ENCODE measurements at places on chromosomes 1 and 21. TPM values are rescaled to one million over a fixed set of nuclear protein-coding genes. Genes with fewer than 3 reads are reported as not detected.

DNA sequence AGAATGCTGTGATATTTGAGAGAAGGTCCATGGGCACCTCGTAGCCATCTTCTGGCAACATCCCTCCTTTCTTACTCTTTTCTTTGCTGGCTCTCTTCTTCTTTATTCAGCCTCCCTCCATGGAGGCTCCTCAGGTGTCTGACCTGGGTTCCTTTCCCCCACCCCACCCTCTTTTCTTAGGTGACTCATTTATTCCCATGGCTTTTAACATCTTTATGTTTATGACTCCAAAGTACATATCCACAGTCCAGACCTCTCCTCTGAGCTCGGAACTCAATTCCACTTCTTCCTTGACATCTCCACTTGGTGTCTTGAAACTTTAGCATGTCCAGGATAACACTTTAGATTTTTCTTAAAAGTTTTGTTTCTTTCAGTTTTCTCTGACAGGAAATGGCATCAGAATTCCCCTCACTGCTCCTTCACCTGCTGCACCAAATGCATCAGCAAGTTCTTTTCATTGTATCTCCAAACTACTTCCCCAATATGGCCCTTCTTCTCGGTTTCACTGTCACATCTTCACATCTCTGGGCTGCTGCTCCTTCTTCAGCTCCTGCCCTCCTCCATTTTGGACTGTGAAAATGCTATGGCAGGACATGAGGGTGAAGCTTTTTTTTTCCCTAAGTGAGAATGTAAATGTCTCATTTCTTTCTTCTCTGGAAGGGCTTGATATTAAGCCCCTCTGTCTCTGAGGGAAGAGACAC is 95.9 kb downstream of the GIPC2 start:
- DNase-seq, result no peak

- no peak for DNase-seq
Observed at GRCh38 chr1:30600258-30600657, 123.1 kb downstream of the MATN1 start.

DNA sequence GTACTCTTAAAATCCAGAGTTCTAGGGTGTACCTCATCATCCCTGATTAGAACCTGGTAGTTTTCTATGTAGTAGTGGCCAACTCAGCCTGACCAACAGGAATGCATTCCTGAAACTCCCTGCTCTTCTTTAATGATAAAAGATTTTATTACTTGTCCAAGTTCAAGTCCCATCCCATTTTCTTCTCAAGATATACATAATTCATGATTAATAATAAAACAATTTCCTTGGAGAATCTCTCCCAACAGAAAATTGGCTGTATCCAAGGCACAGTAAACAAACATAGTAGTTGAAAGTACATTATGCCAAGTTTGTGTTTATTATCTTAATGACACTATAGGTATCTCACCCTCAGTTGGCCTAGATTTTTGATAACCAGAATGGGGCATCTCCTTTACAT is 714.1 kb upstream of the ADAMTS5 start:
- DNase-seq, result no peak

DNA sequence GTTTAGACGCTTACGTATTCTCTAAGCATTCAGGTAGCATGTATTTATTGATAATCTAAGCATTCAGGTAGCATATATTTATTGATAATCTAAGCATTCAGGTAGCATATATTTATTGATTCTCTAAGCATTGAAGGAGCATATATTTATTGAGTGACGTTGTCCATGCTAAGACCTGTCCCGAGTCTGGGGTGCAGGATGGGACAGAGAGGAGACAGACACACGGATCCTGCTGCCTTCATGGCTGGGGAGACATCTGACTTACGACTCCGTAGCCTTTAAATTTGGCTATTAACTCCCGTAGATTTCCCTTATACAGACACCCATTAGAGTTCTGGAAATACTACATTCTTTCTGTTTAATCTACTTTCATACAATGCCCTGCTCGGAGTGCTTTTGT is 982 bp downstream of the SCCPDH start:
- DNase-seq, result no peak

CTSS gene
- 82.4 TPM for total RNA-seq

DNA sequence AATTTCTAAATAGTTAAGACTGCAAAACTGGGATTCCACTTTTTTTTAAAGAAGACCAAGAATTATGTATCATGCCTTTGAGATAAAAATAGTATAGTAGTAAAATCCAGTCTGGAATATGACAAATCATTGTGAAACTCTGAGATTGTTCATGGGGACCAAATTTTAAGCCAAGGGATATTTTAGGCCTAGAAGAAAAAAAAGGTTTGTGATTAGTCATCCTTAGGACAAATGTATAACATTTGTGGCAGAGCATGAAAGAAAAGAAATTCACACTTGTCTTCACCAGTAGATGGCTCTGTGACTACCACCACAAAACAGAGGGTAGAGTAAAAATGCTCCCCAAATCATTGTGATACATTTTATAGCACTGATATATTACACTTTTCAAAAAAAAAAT is 226.1 kb downstream of the KCTD3 start:
- no peak for DNase-seq

DNA sequence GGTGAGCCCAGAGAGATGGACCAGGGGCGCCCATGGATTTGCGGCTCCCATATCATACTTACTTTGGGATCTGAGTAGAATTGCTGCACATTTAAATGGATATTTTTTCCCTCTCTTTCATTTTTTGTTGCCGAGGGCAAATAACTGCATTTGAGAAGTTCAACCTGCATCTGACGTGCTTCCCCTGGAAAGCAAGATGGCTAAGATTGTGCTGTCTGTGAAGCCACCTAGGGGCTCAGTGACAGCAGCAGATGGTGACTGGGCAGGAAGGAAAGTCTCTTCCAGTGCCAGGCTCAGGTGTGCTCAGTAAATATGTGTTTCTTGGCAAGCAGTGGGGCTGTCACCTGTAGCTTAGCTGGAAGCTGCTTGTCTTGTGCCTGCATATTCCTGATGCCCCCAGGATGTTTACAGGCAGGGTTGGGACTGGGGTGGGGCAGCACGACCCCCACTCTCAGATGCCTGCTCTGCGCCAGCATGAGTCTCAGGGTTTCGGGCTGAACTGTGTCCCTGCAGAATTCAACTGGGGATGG is 59.8 kb upstream of the ETV3 start:
- no peak for DNase-seq

GRCh38 chr1:224591326-224591725 is 24.8 kb upstream of the CNIH3 start:
- no peak for DNase-seq

MTARC1 gene
- 3.8 TPM for total RNA-seq

DNA sequence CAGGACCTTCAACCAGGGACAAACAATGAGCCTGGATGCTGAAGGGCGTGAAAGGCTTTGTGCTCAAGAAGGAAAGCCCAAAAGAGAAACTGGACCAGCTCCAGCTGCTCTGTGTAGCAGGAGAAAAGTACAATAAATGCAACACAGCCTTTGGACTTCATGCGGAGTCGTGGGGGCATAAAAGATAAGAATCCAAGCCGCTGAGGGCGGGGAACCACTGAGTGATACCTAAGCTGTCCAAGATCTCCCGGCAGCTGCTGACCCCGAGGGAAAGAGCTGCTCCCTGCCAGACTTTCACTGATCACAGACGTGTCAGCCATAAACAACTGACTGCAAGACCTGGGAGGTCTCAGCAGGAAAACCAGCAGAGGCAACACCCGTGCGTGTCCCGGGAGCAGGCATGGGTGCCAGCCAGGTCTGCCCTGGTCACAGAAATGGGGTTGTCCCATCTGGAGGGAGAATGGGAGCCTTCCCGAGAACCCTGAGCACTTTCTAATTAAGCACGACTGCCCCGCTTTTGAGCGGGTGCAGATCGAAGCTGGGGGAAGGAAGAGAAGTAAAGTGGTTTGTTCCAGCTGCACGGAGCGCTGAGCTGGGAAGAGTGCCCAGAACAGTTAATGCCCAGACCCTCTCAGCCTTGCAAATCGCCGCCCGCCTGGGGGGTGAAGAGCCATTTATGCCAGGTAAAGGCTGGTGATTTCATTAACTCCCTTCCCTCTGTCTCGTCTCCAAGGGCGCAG is 68.3 kb upstream of the TARDBP start:
- DNase-seq, result no peak

REG4 gene
- not detected for total RNA-seq

DNA sequence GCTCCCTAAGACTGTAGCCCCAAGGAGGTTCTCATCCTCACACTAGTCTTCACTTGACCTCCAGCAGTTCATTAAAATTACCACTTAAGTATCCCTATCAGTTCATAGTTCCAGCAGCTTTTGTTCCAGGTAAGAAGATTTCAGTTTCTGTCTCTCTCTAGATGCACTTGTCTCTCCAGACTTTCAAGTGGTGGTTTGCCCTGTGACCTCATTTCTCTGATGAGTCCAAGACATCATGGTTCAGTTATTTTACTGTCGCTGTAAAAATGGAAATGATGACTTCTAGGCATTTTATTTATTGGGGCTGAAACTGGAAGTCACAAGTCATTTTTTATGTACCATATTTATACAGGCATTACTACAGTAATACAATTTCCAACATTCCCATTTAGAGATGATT is 17.9 kb upstream of the RGS18 start:
- DNase-seq, result no peak

All from esophagus squamous epithelium (tissue), 5 donors.